ENCODE measurements at places on chromosomes 12 and 14. TPM values are rescaled to one million over a fixed set of nuclear protein-coding genes. Genes with fewer than 3 reads are reported as not detected.

DNA sequence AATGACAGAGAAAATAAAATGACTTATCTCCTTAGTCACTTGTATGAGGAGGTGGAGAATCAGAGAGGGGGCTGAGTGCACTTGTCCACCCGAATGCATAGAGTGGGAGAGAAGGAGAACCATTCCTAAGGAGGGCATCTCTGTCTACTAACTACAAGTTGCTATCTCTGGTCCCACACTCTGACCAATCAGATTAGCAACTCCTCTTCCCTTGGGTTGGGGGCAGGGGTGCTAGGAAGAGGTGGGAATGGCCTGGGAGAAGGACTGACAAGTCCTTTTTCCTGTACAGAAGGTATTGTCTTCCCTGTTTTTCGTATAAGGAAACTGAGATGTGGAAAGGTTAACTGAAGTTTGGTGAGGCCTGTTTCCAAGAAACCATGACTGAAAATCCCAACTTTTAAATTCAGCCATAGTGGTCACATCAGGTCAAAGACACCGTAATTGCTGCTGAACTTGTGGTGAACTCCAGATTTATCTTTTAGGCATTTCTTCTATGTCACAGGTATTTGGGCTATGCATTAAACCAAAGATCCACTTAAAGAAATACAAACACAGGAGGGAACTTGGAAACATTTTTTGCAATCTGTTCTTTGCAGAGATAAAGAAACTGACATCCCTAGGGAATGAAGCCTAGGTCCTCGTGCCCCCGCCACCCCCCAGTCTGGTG lies 207.8 kb downstream of the CRADD start:
- DNase-seq = no peak

- DNase-seq = peak; percentile 33
Observed at GRCh38 chr12:43882578-43883178, 46.8 kb downstream of the TMEM117 start.

DNA sequence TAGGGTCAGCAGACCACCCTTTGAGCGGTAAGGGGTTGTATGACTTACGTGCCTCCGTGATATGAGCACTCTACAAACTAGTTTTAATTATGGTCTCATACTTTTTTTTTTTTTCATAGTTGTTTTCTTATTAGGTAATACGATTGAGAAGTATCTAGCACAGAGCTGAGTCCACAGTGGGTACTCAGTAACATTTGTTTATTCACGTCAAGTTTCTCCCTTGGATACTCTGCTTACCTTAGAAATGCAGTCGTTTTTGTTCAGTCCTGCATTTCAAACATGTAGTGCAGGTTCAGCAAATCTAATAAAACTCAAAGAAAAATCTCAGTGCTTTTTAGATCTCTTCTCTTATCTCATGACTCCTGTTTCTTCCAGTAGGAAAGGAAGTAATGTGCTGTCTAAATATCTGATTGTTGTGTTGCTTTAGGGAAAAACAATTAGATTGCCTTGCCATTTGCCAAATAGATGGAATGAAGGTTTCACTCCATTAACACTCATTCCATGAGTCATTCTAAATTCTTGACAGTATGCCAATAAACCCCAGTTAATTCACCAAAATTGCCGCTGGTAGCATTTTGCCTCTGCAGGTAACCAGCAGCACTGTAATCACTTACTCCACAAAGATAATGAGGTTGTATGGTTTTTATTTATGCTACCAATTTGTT lies 118.9 kb downstream of the PTCSC3 start:
- no peak for DNase-seq

DNA sequence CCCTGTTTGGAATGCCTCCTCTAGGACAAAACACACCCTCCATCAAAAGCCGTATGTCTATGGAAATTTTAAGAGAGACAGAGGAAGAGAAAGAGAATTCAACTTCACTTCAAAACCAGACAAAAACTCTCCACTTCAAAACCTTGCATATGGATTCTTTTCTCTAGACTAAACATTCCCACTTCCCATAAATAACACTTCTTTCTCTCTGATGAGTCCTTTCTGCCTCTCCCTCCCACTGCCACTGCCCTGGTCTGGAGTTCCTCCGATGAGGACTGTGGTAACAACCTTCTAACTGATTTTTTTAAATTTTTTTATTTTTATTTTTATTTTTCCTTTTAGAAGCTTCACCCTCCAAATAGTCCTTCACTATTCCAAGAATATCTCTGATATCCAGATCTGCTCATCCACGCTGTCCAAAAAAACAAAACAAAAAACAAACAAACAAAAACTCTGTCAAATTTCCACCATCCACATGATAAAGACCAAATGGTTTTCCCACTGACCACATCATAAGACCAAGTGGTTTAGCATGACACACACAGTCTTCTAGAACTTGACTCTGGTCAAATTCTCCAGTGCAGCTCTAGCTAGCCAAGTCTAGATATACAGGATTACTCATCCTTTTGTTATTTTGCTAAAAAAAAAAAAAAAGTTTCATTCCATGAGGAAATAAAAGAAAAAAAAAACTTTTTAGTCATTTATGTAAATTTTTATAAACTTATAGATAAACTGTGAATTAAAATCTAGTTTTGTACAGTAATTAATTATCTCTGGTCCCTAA lies 256.0 kb downstream of the PPFIA2 start:
- no peak for DNase-seq

DNA sequence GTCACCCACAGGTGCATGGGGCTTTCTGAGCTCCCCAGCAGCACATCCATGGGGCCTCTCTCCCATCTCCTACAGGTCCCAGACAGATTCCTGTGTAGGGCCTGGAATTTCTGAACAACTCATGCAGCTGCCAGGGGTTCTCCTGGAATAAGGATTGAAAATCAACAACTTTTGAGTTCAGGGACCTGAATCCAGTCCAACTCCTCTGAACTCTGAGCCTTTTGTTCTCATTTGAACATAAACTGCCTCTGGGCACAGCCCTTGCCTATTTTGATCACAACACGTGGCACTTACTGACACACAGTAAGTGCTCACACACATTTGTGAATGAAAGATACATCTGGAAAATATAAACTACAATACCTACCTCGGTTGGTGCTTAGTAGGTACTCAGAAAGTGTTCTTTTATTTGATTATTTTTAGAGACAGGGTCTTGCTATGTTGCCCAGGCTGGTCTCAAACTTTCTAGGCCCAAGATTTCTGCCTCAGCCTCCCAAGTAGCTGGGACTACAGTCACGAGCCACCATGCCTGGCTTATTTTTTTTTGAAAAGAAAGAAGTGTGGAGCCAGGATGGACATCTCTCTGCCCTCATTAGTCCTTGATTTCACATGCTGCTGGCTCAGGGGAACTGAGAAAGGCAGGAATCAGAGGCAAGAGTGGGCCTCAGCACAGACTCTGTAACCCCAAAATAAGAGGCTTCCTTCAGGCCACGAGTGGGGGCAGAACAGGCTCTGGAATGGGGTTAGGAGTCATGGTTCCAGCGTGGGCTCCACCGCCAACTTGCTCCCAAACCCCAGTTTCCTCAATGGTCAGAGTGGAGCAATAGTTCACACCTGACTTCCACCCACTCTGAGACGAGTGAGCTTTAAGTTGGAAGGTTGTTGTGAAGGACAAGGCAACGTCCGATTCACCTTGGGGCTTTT lies 27.0 kb downstream of the SYNE3 start:
- no peak for DNase-seq

GRCh38 chr12:6769666-6770065 lies 2.7 kb upstream of the LAG3 start:
- DNase-seq = no peak

GRCh38 chr14:60245380-60246177 lies 3.4 kb upstream of the PPM1A start:
- DNase-seq = no peak

- DNase-seq = peak; percentile 47
Observed at GRCh38 chr12:93098077-93098476, 169.0 kb upstream of the EEA1 start.

DNA sequence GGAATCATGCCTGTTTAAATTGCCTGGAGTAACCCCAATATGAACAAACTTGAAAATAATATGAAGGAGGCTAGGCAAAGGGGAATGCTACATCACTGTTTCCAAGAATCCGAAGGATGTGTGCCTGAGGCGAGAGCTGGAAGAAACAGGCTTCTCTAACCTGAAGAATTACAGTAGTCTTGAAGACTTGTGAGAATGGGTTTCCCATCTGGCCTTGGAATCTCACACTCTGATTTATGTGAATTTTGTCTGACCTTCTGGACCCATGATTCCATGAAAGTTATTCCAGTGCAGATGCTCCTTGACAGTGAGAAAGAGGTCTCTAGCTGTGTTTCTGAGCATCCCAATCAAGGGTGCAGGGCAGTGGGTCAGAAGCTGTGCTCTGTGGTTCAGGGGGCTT lies 122.1 kb upstream of the PARP11 start:
- no peak for DNase-seq

DNA sequence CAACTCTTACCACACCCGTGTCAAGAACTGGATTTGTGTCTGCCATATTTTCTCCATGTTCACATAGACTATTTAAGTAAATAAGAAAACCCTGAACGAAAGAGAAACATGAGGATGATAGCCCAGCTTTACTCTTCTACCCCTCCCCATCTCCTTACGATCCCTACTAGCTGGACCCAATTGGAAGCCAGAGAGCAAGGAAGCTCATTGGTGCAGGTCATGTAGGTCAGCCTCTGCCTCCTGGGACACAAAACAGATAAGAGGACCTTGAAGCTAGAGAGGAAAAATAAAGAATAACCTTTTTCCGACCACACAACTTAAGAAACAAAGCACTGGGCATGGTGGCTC lies 124.6 kb upstream of the ATF7IP start:
- DNase-seq = no peak

- no peak for DNase-seq
Observed at GRCh38 chr14:92880351-92880750, 42.6 kb upstream of the CHGA start.

DNA sequence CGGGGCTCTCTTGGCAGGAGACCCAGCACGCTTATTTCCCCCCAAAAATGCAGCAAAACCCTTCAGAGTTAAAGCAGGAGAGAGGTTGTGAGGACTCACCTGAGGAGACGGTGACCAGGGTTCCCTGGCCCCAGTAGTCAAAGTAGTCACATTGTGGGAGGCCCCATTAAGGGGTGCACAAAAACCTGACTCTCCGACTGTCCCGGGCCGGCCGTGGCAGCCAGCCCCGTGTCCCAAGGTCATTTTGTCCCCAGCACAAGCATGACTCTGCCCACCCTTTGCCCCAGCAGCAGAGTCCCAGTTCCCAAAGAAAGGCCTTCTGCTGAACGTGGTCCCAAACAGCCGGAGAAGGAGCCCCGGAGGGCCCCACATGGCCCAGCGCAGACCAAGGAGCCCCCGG lies 337.7 kb downstream of the TMEM121 start:
- DNase-seq = no peak

- DNase-seq = no peak
Observed at GRCh38 chr12:66033151-66033550, 97.4 kb downstream of the LLPH start.

- DNase-seq = peak; percentile 61
Observed at GRCh38 chr14:104370256-104370870, 209.2 kb upstream of the C14orf180 start.

GRCh38 chr14:68824517-68825347 lies 31.9 kb upstream of the ZFP36L1 start:
- DNase-seq = peak; percentile 70

- no peak for DNase-seq
Observed at GRCh38 chr14:20350282-20350681, 6.8 kb downstream of the PARP2 start.

GRCh38 chr14:70152704-70153103 lies 36.0 kb downstream of the SLC8A3 start:
- DNase-seq = no peak

- DNase-seq = peak; percentile 74
Observed at GRCh38 chr14:93954900-93955849, 21.2 kb downstream of the ASB2 start.

- peak; percentile 71 for DNase-seq
Observed at GRCh38 chr14:91509083-91509877, 830 bp downstream of the PPP4R3A start.

DNA sequence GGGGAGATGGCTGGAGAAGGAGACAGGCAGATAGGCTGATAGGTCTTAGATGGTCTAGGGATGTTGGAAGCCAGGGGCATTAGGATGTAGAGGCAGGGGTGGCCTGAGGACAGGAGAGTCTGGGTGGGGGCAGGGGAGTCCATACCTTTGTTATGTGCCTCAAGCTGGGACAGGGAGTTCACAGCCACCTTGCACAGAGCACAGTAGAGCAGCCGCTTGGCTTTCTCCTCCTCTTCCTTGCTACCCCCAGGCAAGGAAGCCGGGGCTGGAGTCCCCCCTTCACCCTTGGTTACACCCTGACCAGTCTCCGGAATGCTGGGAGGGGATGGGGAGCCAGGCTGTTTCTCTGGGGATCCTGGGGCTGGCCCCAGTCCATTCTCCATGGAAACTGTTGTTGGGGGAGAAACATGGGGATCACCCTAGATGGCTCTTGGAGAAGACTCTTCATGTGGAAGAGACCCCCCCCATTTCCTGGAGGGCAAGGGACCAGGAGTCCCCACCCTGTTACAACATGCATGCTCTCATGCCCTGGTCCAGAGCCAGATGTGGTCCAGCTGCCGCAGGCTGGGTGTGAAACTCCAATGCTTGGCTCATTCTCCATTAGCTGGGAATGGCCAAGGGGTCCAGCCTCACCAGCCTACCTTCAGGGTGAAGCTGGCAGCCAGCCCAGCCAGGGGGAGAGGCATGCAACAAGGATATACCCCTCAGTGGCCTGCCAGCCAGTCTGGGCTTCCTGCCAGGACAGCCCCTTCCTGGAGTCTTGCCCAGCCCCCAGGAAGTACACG lies 7.2 kb upstream of the GPR84 start:
- no peak for DNase-seq

DNA sequence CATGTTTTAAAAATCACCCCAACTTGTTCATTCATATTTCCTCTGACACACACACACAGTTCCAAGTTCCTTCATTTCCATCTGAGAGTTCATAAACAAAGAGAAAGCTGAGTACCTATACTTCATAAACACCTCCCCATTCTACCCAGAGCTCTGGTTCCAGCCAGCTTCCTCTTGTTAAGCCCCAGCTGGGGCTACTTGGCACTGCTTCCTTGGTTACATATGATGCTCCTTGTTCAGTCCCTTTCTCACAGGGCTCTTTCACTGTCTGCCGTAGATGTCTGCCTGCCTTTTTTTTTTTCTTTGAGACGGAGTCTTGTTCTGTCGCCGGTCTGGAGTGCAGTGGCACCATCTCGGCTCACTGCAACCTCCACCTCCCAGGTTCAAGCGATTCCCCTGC lies 77.5 kb downstream of the COX16 start:
- DNase-seq = no peak

- DNase-seq = no peak
Observed at GRCh38 chr12:97778111-97778510, 315.5 kb downstream of the RMST start.

Gene CRIP2
- 67.1 TPM for polyA plus RNA-seq

Gene MIPOL1
- 10.0 TPM for polyA plus RNA-seq

Gene WIF1
- polyA plus RNA-seq = 33.1 TPM

Gene SYNE2
- 50.5 TPM for polyA plus RNA-seq

Gene BIN2
- polyA plus RNA-seq = 7.0 TPM

Gene REM2
- polyA plus RNA-seq = 0.72 TPM

Gene A2ML1
- 0.13 TPM for polyA plus RNA-seq

Gene BCL2L14
- polyA plus RNA-seq = 40.4 TPM

Gene TAS2R20
- polyA plus RNA-seq = 2.5 TPM

Gene HSP90AA1
- 661 TPM for polyA plus RNA-seq

Gene AQP2
- polyA plus RNA-seq = 0.01 TPM

Gene ACSM4
- polyA plus RNA-seq = 0.04 TPM

Data from large intestine (tissue), 12 donors.